EH (cell line): ENCODE measurements at places on chromosomes 2 and 18.

GRCh38 chr2:200618590-200619021 is 32.8 kb downstream of the AOX1 start:
- peak; percentile 67 for DNase-seq

GRCh38 chr2:38600242-38600891 is 2.4 kb downstream of the HNRNPLL start:
- DNase-seq = peak; percentile 41

DNA sequence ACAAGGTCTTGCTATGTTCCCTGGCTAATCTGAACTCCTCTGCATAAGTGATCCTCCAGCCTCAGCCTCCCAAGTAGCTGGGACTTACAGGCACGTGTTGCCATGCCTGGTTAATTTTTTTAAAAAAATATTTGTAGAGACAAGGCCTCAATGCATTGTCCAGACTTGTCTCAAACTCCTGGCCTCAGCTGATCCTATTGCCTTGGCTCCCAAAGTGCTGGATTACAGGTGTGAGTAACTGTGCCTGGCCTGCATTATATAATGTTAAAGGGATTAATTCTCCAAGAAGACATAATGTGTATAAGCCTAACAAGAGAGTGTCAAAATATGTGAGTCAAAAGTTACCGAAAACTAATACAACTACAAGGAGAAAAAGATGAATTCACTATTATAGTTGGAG is 32.2 kb downstream of the BUB1 start:
- DNase-seq = no peak

DNA sequence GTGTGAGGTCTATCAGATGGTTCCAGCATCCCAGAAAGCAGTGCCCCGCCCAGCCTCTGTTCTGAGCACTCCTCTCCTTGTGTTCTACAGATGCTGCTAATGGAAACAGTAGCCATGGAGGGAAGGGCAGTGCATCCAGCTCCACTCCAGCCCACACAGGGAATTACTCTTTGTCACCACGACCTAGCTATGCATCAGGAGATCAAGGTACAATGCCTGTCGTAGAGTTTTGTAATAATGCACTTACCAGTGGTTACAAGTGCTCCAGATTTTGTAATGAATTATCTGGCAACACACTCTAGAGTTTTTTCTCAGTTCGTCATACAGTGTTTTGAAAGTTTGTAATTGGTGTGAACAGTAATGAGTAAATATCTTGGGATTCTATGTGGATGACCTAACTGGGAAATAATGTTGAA is 161.1 kb downstream of the ESCO1 start:
- peak; percentile 94 for DNase-seq

DNA sequence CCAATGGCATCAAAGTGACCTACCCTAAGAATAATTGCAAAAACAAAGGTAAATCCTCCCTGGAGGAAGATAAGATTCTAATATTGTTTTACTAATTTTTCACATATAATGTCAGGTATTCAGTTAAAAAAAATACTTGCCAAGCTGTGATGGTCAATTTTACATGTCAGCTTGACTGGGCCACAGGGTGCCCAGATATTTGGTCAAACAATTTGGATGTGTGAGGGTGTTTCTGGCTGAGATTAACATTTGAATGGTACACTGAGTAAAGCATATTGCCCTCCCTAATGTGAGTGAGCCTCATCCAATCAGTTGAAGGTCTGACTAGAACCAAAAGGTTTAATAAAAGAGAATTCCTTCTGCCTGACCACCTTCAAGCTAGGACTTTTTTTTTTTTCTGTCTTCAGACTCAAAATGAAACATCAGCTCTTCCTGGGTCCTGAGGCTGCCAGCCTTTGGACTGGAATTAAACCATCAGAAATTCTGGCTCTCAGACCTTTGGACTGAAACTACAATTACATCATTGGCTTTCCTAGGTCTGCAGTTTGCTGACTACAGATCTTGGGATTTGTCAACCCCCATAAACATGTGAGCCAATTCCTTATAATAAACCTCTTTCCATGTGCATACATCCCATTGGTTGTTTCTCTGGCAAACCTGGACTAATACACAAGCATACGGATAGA is 65.4 kb downstream of the LDAH start:
- no peak for DNase-seq

DNA sequence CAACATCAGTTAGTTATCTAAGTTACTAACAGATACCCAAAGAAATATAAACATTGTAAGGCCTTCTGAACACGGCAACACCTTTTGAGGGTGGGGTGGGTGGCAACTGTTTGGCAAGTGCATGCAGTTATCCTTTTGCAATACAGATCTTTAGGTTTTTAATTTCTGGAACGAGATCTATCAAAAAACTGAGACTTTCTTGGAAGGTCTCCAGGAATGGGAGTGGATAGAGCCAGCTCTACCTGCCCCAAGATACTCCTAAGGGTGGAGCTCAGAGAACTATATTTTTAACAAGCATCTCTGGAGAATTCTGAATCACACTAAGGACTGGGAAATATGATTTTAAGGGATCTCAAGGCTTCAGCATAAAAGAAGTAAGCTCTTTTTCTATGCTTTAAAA is 11.4 kb upstream of the GALNT1 start:
- DNase-seq = no peak

GRCh38 chr2:58649756-58650155 is 408.6 kb upstream of the FANCL start:
- no peak for DNase-seq

DNA sequence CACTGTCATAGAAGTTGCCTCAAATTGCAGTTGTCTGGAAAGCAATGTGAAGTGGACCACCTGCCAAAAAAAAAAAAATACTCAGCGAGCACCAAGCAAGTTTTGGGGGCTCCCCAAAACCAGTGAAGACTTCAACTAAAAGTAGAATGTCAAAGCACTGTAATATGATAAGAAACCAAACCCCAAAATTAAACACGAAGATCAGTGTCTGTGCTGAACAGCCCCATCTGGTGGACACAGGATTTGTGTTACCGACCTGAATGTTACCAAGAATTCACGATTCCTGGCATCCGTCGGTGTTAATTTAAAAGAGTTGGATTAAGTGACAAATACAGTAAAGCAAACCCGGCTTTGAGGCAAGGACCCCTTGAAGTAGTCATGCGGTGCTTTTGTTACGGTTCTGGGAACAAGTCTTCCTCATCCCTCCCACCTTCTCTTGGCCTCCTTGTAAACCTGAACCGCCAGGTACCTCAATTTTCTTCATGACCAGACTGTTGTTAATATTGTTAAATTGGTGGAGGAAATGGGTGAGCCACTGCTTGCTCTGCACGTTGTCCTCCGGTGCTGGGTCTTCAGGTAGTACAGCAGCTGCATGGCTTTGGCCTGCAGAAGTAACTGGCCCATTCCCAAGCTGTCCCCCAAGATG is 31.3 kb upstream of the SSB start:
- DNase-seq = peak; percentile 65

DNA sequence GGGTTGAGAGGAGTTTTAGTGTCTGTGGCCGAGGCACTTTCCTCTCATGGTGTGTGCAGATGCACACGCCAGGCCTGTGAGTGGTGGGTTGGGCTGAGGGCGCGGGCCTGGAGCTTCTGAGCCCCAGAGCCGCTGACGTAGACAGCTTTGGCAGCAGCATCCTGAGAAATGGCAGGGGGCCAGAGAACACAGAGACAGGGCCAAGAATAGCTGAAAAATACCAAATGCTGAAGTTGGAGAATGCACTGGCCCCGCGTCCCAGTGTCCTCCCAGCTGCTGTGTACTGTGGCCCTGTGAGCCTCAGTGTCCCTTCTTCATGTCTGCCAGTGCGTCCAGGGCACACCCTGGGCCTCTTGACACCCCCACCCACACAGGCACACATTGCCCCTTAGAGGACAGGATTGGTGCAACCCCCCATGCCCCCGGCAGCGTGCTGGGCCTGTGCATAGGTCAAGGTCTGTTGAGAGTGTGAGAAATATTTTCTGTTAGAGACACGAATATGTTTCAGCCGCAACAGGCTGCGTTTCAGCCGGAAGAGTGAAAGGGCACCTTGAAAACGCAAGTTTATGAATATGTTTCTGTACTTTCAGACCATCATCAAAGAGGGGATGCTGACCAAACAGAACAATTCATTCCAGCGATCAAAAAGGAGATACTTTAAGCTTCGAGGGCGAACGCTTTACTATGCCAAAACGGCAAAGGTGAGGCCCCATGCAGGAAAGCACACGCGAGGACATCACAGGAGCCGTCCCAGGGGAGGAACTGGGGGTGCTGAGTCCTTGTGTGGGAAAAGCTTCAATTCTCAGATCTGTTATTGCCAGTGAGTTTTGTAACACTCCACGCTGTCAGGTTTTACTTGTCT is 33.6 kb downstream of the DGKD start:
- peak; percentile 97 for DNase-seq

- DNase-seq = no peak
Measured at GRCh38 chr18:13257361-13257980, 38.9 kb downstream of the LDLRAD4 start.

DNA sequence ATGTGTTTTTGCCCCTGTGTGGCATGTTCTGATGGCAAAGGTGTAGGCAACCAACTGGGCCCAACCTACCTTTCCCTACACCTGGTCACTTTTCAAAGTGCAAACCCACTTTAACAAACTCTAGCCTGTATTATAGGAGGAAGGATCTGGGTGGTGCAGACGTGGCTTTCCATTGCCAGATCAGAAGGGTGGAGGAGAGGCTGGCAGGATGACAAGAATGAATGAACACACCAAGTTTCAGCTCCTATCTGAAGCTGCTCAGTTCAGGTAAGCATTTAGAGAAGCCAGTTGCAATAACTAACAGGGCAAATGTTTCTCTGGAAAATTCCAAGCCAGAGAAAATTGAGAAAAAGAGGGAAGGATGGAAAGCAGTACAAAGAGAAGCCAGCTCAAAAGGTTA is 707 bp upstream of the SERPINB7 start:
- no peak for DNase-seq

DNA sequence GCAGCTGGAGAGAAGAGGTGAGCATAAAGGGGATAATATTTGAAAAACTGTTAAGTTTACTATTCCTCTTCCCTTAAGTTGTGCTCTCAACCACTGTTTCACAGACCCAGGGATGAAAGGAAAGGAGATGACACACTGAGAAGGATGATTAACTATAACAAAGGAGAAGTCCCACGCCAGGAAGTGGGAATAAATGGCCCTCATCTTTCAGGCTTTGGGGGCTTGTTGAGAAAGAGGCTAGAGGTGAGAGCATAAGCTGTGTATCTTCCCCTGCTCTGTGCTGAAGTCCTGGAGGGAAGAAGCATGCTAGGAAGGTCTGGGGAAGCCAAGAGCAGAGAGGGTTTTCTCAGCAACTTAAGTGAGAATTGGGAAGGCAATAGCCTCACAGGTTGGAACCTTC is 399.1 kb upstream of the ATP5MC3 start:
- no peak for DNase-seq

DNA sequence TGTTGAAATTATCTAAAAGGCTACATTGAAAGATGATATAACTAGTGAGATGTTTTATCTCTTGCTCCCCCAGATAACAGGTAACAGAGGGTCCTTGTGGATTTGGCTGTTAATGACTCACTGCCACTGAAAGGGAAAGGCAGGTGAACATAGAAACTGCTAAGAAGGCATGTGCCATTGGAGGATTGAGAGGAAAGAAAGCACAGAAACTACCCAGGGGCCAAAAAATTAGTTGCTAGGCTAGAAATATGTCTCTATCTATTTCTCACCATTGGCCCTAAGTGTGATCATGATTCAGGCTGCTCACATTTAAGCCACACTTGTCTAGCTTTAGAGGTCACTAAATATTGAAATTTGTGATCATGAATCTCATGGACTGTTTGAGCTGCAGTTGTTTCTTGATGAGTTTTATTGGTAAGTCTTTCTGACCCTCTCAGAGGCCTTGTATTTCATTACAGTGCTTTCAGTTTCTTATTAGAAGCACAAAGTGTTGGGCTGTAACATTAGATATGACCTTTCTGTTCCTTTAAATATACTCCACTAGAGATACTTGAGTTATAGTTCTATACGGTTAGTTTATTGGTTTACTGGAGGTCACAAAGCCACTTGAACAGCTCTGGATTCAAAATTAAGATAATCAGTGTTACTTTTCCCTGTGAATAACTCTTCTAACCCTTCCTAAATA is 26.2 kb downstream of the NAB1 start:
- DNase-seq = no peak

DNA sequence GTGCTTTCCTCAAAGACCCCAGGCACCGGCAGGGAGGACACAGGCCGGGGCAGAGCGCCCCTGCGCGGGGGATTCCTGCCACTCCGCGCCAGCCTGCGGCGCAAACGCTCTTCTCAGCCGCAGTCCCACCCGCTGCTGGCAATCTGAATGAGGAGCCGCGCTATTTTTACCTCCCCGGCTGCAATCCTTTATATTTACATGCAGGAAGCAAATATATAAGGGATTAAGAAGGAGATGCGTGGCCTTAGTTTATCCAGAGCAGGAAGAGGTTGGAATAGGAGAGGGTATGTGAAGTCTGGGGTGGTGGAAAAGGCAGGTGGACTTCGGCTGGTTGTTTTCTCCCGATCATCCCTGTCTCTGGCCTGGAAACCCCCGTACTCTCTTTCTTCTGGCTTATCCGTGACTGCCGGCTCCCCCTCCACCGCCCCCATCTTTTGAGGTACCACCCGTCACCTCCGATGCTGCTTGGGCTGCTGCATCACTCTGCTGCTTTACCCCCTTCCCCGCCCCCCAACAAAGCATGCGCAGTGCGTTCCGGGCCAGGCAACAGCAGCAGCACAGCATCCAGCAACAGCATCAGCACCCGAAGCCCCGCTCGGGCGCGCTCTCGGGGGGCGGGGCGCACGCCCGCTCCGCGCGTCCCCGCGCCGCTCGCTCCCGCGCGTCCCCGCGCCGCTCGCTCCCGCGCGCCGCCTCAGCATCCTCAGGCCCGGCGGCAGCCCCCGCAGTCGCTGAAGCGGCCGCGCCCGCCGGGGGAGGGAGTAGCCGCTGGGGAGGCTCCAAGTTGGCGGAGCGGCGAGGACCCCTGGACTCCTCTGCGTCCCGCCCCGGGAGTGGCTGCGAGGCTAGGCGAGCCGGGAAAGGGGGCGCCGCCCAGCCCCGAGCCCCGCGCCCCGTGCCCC is at the start of gene ADAM23:
Gene ADAM23, plus strand, starts transcription at position 700 of the 902 bp plus-strand sequence. CDS start 335 bp downstream, outside the sequence.
- peak; percentile 44 for DNase-seq

GRCh38 chr2:241040081-241040803 is 41.8 kb downstream of the SNED1 start:
- no peak for DNase-seq

DNA sequence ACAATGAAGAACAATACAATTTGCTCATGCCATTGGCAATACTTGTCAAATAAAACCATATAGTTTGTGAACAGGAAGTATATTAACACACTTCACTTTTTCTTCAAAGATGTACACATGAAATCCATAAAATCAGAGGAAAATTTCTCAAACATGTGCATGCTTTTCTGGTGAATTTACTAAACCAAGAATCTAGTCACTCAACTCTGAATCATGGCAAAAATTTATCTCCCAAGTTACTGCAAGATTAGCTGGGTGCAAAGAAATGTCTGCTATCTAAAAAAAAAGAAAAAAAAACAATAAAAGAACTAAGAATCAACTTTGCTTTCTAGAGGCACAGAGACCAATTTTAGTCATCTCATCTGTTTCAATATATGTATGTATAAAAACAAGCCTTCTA is 419.2 kb downstream of the NR4A2 start:
- no peak for DNase-seq

DNA sequence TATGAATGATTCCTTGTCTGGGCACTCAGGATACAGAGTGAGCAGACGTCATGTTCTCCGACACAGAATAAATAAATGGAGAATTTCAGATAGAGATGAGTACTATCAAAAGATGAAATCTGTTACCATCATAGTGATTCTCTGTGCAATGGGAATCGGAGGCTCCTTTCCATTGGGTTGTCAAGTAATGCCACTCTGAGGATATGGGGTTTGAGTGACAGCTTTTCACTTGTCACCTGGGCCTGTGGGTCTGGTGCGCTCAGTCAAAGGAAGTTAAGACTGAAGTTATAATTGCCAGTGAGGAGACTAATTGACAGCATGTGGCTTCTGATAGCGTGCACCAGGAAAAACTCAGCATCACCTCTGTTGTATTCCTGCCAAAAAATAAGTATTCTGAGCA is 387.2 kb downstream of the SOX11 start:
- DNase-seq = no peak
